ENCODE measurements at places on chromosomes 2 and 18.

DNA sequence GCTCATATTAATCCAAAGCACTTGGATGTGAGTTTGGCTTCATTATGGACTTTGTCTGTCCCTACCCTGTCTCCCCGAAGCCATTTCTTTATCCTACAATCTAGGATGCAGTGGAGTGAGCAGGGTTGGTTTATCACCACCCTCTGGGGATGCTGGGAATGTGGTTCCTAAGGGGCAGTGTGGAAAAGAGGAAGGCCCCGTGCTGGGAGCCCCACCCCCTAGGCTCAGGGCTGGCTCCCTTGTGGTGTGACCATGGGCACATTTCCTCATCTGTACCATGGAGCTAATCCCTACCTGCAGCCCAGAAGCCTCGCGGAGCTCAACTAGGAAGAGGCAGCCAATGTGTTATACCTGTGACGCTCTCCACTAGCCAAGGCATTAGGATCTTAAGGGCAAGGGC is 92.5 kb downstream of the TGOLN2 start:
- DNase-seq: no peak

GRCh38 chr2:239951129-239951734 is 73.9 kb downstream of the NDUFA10 start:
- DNase-seq: no peak

DNA sequence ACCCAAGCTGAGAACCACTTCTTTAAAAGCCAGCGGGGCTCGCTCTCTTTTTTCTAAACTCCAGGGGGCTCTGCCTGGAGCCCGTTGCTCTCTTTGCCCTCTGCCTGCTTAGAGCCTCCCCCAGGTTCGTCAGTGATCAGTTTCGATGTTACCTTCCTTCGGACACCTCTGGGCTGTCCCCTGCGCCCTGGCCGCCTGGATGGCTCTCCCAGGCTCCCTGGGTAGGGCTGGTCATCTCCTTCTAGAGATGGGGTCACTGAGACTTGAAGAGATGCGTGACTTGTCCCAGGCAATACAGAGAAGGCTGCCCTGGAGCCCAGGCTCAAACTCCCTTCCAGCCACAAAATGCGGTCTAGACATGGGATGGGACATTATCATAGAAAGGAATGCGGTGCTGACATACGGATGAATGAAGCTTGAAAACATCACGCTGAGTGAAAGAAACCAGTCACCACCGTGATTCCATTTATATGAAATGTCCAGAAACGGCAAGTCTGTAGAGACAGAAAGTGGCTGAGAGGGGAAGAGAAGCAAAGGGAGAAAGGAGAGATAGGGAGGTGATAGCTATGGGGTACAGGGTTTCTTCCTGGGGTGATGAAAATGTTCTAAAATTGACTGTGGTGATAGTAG is 14.6 kb downstream of the KCNF1 start:
- DNase-seq: no peak

GRCh38 chr2:134785659-134786430 is 52.6 kb upstream of the ACMSD start:
- no peak for DNase-seq

GRCh38 chr2:214395040-214395439 is 15.8 kb upstream of the VWC2L start:
- DNase-seq: no peak

- DNase-seq: no peak
Observed at GRCh38 chr18:21342372-21342771, 100.3 kb downstream of the GREB1L start.

GRCh38 chr2:80061881-80062280 is 242.7 kb downstream of the LRRTM1 start:
- no peak for DNase-seq

DNA sequence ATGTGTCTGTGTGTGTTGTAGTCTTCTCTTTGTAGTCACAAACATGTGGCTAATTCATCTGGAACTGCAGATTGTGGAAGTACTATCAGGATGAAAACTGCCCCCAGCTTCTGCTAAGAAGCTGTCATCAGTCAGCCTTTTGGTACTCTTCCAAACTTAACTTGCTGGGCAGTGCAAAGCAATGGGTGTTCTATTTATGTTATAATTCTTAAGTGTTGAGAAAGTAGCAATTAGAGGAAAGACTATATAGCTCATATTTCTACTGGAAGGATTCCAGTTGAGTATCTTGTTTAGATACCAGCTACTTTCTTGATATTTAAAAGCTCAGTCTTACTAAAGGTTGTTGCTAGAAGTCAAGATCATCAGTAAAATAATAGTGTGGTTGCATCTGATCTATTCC is 52.1 kb downstream of the SLC38A11 start:
- no peak for DNase-seq

DNA sequence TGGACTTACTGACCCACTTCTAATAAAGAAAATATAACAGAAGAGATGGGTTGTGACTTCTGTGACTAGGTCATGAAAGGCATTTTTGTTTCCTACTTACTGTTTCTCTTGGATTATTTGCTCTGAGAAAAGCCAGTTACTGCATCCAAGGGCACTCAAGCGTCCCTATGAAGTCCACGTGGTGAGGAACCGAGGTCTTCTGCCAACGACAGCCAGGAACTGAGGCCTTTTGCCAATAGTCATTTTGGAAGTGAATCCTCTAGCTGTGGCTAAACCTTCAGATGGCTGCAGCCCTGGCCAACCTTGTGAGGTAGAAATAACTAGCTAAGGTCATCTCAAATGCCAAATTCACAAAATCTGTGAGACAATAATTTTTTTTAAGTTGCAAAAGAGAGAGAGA is 449.8 kb upstream of the RGPD4 start:
- no peak for DNase-seq
